NCI-H510A (cell line): ENCODE measurements at places on chromosomes 3 and 15.
A peak's percentile ranks its signal among the peaks of the same experiment; 100 is the strongest.

DNA sequence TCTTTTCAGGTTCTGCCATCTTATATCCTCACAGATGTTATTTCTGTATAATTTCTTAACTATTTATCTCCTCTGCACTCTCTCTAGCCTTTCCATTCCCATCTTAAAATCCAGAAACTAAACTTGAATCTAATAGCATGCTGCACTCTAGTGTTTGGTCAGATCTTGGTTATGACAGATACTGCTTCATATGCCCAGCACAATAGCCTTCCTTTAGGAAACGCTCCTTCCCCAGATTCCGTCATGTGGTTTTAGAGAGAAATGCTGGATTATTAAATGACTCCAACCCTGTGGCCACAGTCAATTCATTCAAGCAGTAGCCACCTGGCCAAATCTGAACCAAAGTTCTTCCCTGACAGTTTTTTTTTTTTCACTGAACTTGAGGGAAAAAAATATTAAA is 19.4 kb downstream of the RASGRP1 start:
- DNase-seq: no peak

DNA sequence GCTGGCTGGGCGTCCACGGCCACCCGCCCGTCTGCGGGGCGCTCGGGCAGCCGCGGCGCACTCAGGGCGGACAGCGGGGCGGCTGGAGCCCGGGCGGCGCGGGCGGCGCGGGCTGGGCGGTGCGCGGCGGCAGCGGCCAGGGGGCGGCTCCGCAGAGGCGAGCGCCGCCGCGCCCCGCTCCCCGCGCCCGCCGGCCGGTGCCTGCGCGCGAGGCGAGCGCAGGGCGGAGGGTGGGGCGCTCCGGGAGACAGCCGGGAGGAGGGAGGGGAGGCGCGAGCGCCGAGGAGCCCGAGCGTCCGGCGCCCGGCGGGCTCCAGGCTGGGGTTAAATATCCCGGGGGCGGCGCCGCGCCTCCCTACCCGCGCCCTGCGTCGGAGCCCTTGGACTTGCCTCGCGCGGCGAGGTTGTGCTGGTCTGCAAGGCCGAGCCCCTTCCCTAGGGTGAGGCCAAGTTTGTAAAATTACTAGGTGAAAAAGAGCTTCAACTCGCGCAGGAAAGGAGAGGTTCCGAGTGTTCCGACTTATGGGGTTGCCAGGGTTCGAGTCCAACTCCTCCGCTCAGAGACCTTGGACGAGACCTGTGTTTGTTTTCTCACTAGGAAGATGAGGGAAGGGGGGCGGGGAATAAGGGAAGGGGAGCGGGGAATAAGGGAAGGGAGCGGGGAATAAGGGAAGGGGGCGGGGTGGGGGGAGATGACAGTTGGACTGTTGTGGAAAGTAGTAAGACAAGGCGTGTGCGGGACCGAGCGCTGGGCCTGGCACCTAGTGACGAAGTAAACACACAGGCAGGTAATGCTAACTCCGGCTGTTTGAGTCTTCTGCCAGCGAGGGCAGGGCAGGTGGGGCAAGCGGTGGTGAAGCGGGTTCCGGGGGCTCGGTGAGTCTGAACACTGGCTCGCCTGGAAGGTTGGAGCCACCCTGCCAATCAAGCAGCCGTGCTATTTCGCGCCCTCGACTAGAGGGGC is at the start of gene TNFAIP8L3:
TSS of gene TNFAIP8L3 (minus strand) at position 301 of the 964 bp plus-strand sequence. CDS start 311 bp downstream, outside the sequence.
- peak; percentile 11 for DNase-seq

DNA sequence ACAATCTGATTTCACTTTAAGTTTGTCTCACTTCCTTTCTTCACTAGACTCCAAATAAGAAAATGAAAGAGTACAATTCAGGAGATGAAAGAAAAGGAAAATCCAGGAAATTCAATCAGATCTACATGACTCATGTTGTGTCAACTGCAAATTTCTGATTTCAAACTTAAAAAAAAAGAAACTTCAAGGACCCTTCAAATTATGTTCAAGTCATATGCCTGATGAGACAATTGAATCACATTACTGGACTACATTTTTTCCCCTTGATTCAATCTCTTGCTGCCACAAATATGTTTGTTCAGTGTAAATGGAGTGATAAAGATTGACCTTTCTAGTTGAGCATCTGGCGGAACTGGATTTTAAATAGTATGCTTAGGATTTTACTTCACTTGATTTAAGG is 37.4 kb downstream of the FRMD5 start:
- DNase-seq: no peak

GRCh38 chr3:151169262-151169947 is 33.6 kb downstream of the GPR171 start:
- DNase-seq: no peak

GRCh38 chr3:113158171-113158570 is 53.2 kb upstream of the BOC start:
- DNase-seq: no peak

DNA sequence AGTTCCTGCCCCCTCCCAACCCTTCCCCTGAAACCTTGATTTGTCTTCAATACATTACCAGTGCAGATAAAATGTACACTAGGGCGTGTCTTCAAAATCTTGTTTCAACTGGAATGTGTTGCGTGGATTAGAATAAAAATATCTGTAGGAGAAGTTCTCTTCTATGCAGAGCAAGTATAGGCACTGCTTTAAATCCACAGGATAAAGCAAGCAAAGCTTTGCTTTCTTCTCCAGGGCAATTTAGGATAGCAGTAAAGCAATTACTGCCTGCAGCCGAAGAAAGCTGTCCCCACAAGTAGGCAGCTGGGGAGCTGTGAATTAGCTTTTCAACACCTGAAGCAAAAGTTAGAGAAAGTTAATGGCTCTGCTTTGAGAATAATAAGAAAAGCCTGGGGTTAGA is 329.7 kb upstream of the KCNMB2 start:
- DNase-seq: no peak

DNA sequence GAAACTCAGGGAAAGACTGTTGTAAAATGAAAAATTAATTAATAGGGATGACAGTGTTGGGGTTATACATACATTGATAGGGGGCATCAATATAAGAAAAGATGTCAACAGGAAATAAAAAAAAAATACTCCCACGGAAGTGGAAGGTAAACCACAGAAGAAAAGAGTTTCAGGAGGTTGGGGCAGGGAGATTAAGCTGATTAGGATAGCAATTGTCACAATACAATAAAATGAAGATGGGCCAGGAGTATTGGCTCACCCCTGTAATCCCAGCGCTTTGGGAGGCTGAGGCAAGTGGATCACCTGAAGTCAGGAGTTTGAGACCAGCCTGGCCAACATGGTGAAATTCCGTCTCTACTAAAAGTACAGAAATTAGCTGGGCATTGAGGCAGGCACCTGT is 536.1 kb downstream of the AGBL1 start:
- DNase-seq: no peak

- DNase-seq: no peak
Measured at GRCh38 chr15:78909791-78910228, 35.0 kb downstream of the CTSH start.

DNA sequence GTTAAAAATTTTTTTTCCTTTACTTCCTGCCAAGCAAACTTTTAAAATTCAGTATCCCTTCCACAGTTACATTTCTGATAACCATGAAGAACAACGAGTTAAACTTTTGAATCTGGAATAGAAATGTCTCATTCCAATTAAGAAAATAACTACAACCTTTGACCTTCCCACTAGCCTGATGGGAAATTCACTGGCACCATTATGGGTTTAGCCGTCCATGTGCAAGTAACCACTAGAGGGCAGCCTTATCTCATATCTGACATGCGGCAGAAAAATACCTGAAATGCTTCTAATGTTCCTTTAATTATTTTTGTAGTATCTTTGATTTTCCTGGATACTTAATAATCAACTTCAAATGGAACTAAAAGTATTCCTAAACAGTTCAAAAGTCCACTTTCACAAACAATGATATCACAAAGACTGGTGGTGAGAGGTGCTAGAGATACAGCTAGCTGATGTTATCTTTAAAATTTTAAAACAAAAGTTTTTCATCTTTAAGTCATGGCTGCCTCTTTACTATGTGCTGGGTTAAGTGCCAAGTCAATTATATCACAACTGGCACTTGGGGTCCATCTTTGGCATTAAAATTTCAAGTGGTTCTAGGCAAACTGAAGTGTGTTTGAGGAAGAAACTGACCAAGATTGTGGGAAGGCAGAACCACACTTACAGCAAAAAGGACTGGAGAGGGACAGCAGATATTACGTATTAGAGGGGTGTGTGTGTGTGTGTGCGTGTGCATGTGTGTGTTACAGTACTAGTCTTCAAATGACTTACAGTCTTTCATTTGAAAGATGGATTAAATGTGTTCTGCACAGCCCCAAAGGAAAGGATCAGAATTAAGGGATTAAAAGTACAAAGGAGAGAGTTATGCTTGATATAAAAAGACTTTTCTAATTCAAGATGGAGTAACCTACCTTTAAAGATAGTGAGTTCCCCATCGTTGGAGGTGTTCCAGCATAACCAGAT is 107.1 kb upstream of the ICE2 start:
- peak; percentile 51 for DNase-seq

- no peak for DNase-seq
Measured at GRCh38 chr15:47410247-47410646, 307.1 kb upstream of the SEMA6D start.

- DNase-seq: no peak
Measured at GRCh38 chr3:159672728-159673688, 315.6 kb upstream of the IL12A start.

- no peak for DNase-seq
Measured at GRCh38 chr3:176041812-176042211, 1155.5 kb downstream of the TBL1XR1 start.

DNA sequence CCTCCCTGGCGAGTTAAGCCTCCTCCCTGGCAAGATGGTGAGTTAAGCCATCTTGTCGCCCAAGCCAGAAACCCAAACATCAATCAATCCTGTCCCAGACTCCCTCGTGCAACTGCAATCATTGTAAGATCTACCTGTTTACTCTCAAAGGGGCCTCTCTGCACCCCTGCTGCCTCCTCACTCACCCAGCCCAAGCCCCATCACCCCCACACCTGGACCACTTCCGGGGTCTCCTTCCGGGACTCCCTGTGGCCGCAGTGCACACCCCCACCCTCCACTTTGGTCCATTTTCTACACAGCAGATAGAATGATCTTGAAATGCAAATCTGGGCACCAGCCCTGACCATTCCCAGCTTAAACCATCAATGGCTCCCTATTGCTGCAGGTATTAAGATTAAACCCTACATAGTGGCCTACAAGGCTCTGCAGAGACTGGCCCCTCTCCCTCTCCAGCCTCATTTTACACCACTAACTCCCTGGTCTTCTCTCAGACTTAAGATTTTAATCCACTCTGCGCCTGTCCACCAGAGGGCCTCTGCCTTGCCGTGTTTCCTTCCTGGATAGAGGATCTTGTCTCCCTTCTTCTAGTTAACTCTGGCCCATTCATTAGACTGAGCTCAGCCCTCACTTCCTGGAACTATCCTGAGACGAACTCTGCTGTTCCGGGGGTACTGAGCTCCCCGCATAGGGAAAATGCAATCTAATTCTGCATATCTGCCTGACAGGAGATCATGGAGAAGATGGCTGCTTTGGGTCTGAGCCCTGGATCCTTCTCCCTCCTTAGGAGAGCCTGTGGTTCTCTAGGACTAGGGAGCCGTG is 41.9 kb upstream of the SLC6A1 start:
- no peak for DNase-seq

GRCh38 chr3:153284282-153284938 is 122.4 kb downstream of the RAP2B start:
- no peak for DNase-seq

DNA sequence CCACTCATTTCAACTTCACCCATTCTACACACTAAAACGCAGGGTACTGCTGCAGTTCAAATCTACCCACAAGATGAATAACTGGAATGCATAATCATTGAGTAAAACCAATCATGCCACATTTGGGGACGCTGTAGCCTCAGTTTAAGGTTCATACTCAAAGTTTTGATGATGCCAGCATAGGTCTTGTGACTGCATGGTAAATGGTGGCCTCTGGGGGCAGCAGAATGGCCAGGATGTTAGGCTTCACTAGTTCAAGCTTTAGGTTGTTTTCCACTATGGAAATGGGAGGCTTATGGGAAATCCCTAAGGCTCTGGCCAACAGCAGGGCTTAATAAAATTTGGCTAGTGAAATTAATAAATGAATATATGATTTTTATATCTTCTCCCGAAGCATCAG is 104.3 kb upstream of the TSC22D2 start:
- no peak for DNase-seq

GRCh38 chr15:91947293-91947679 is 93.8 kb downstream of the SLCO3A1 start:
- no peak for DNase-seq

DNA sequence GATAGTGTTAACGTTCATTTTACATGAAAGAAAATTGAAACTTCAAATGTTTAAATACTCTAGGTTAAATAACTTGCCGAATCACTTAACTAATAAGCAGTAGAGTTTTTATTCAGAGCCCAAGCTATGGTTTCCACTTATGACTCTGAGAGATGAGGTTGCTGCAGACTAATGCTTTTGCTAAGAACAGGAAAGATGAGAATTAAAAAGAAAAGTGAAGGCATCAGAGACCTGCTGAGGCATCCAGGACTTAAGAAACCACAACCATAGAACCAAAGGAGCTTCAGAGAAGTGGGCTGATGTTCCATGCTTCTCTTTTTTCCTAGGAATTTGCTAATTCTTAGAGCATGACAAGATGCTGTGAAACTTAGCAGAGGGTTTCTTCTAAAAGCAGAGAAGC is 9.5 kb downstream of the HMG20A start:
- no peak for DNase-seq

- DNase-seq: no peak
Measured at GRCh38 chr3:172511783-172512762, 11.2 kb downstream of the TNFSF10 start.

DNA sequence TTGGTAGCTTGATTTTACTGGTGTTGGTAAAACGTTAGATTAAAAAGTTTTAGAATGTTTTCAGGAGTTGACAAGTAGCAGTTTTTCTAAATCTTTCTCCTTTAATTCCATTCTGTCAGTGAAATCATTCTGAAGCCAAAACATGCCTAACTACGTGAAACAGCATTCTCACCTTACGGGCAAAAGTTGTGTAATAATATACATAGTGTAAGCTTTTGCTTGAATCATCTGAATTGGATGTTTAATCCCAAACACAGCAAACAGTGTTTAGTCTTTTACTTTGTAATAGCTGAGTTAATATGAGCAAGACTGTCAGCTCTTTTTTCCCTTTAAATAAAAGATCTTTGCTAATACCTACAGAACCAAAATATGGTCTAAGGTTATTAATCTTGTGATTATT is 100.6 kb downstream of the CYP19A1 start:
- no peak for DNase-seq

- peak; percentile 22 for DNase-seq
Measured at GRCh38 chr3:52052831-52053306, 3.5 kb downstream of the DUSP7 start.

DNA sequence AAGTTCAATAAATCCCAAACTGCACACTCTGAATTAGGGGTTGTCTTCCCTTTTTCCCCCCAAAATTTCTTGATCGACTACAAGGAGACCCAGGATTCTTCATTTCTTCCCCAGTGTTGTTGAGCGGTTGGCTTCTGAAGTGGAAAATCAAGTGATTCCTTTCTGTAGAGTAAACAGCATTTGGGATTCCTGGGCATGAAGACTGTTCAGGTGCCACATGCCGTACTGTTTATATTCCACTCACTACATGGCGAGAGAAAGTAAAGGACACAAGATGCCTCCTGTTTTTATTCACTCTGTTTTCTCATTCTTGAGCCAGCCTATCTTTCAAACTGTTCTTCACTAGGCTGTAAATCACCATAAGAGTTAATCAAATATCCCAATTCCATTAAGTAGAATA is 12.6 kb downstream of the FSTL1 start:
- DNase-seq: no peak

GRCh38 chr3:107988460-107989175 is 102.2 kb downstream of the CD47 start:
- DNase-seq: no peak
